ENCODE measurements at places on chromosomes 6 and 20. TPM values are rescaled to one million over a fixed set of nuclear protein-coding genes. Genes with fewer than 3 reads are reported as not detected.

DNA sequence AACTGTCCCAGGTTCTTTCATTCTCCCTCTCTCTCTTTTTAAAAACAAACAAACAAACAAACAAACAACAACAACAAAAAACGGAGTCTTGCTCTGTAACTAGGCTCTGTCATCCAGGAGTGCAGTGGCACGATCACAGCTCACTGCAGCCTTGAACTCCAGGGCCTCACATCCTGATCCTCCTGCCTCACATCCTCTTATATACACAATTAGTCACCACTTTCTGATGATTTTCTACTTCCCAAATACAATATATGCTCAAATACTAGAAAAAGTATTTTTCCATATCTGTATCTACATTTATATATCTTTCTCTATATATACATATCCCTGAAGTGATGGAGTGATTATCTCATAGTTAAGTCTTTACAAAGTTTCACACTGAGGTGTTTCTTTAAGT lies 170.7 kb downstream of the EPHA7 start:
- H3K27me3 ChIP-seq, result no peaks in the 10 kb centered on the region
- H3K4me1 ChIP-seq, result no peaks in the 10 kb centered on the region

GRCh38 chr6:16216501-16217155 lies 21.8 kb upstream of the GMPR start:
- no peak overlapping the region for H3K4me3 ChIP-seq
- H3K36me3 ChIP-seq, result no peaks in the 10 kb centered on the region
- no peak for DNase-seq

- H3K4me1 ChIP-seq, result peaks cover 4% of the 10 kb centered on the region
- H3K27ac ChIP-seq, result no peak overlapping the region
- no peak for DNase-seq
Measured at GRCh38 chr6:139762587-139763031, 388.2 kb upstream of the CITED2 start.

DNA sequence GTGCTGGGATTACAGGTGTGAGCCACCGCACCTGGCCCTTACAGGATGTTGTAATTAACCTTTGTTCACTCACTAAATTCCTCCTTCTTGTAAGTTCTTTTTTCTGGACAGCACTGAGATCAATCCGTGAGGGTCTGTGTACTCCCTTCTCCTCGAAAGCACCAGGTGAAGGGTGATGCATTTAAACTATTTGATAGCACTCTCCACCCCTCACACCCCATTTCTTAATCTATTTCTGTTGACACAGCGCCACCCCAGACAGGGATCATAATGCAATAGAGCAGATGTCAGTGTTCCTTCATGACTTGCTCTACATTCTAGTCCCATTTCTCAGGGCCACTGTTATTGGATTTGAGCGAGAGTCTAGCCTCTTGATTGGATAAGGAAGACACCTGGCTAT lies 46.3 kb downstream of the PPP1R14C start:
- no peak overlapping the region for H3K4me3 ChIP-seq
- H3K27ac ChIP-seq, result no peak overlapping the region
- no peaks in the 10 kb centered on the region for H3K4me1 ChIP-seq
- H3K27me3 ChIP-seq, result no peaks in the 10 kb centered on the region
- no peaks in the 10 kb centered on the region for H3K36me3 ChIP-seq
- DNase-seq, result no peak

The PTK6 gene
- total RNA-seq, result 0.32 TPM

Data from WTC11 (cell line).